CD4-positive, alpha-beta T cell (primary cell): ENCODE measurements at places on chromosomes 3 and 15. TPM values are rescaled to one million over a fixed set of nuclear protein-coding genes. Genes with fewer than 3 reads are reported as not detected.

- no peaks in the 10 kb centered on the region for H3K4me1 ChIP-seq
- peaks cover 15% of the 10 kb centered on the region for H3K36me3 ChIP-seq
- H3K4me3 ChIP-seq = no peak overlapping the region
- no peaks in the 10 kb centered on the region for H3K27me3 ChIP-seq
- H3K27ac ChIP-seq = no peak overlapping the region
These were observed 11.7 kb downstream of the SLC25A36 start for GRCh38 chr3:140953028-140953960.

DNA sequence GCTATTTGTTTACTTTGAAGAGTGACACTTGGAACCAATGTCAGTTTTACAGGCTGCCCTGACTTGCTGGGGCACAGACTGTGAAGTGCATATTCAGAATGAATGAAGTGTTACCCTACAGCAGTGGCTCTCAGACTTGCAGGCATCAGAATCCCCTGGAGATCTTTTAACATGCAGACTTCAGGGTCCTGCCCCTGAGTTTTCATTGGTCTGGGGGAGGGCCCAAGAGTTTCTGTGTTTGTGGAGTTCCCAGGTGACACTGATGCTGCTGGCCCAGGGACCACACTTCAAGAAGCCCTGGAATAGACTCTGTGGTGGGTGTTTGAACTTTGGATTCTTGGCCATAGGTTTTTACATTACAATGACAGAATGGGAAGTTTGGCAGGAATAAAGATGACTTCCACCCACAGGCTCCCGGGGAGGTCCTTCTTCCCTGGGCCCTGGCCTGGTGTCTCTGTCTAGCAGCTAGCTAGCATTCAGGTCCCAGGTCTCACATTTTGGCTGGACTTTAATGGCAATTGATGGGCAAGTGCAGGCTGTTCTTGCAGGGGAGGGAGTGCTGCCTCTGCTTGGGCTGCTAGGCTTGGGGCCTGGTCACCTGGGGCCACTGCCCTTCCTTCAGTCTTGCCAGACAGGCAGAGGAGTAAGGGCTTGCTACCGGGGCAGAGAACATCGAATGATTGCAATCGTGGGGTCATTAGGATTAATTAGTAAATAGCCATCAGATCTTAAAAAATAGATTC is 149.0 kb downstream of the APBA2 start:
- H3K36me3 ChIP-seq = no peaks in the 10 kb centered on the region
- no peak overlapping the region for H3K27ac ChIP-seq
- H3K4me3 ChIP-seq = no peak overlapping the region

DNA sequence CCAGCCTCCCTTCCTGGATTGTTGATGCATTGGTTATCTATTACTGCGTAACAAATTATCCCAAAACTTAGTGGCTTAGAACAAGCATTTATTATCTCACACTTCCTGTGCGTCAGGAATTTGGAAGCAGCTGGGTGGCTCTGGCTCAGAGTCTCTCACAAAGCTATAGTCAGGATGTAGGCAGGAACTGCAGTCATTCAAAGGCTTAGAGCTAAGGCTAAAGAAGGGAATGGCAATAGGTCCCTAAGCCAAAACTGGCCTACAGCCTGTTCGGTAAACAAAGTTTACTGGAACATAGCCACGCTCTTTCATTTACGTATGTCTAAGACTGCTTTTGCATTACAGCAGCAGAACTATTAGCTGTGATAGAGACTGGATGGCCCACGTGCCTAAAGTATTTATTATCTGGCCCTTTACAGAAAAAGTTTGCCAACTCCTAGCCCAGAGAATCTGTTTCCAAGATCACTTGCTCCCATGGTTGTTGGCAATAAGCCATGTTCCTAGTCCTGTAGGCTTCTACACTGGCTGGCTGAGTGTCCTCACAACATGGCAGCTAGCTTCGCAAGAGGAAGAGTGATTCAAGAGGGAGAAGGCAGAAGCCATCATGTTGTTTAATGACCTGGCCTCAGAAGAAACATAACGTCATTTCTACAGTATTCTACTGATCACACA is 132.4 kb downstream of the SNRK start:
- no peaks in the 10 kb centered on the region for H3K36me3 ChIP-seq
- H3K27ac ChIP-seq = no peak overlapping the region

DNA sequence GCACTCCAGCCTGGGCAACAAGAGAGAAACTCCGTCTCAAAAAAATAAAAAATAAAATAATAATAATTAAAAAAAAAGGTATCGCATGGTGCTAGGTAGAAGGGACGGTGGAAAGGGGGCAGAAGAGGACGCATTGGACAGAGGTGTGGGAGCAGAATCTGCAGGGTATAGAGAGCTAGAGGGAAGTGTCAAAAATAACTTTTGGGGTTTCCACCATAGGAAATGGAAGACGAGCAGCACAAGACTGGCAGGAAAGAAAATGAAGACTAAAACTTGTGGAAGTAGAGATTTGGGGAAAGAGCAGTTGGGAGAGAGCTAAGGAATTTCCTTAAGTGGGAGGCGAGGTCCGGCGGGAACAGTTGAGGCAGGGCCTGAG is 585 bp upstream of the MKRN2 start:
- H3K36me3 ChIP-seq = no peaks in the 10 kb centered on the region
- H3K4me3 ChIP-seq = peak overlapping the region; percentile 85
- H3K27me3 ChIP-seq = peaks cover 27% of the 10 kb centered on the region
- no peak for DNase-seq
- peak overlapping the region; percentile 46 for H3K27ac ChIP-seq

DNA sequence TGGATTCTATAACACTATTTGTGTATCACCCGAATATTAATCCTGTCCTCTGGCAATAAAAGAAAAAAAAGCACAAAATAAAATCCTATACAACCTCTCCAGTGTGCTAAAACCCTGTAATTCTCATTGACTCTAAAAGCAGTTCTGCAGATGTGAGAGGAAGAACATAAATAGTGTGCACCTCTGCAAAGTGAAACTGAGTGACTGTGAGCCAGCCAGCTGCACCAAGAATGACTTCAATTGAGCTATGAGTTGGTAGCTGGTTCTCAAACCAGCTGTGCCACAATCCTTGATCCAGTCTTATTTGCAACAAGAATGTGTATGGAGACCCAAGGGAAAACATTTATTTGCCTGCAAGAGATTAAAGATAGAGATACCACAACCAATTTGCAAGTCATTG is 31.2 kb upstream of the COL8A1 start:
- no peak overlapping the region for H3K27ac ChIP-seq
- no peak for DNase-seq
- H3K4me1 ChIP-seq = no peaks in the 10 kb centered on the region
- H3K36me3 ChIP-seq = no peaks in the 10 kb centered on the region
- no peaks in the 10 kb centered on the region for H3K27me3 ChIP-seq

DNA sequence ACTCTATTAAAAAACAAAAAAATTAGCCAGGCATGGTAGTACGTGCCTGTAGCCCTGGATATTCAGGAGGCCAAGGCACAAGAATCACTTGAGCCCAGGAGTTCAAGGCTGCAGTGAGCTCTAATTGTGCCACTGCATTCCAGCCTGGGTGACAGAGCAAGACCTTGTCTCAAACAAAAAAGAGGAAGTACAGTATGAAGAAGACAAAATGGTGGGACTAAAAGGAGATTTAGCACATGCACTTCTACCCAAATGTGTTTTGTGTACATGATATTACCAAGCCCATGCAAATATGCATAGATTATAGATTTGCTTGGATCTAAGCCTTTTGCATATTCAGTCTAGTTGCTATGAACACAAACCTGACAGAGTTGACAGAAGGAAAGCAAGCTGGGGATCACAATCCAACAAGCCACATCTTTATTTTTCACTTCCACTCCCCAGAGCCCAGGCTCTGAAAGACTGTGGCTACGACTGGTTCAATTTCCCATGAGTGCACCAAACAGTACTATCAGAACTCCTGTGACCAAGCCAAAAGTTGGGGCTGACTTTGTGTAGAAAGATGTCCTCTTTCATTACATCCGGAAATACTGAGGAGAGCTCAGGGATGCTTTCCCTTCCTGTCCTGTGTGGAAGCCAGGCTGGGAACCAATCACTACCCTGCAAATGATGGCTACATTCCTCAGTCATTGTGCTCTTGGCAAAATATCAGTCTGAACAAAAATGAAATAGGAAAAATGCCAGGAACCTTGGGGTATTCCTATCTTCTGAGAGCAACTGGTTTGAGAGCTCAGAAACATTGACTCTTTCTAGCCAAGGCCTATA is 49.4 kb downstream of the TGM4 start:
- no peak for DNase-seq
- no peaks in the 10 kb centered on the region for H3K4me1 ChIP-seq
- no peak overlapping the region for H3K27ac ChIP-seq

DNA sequence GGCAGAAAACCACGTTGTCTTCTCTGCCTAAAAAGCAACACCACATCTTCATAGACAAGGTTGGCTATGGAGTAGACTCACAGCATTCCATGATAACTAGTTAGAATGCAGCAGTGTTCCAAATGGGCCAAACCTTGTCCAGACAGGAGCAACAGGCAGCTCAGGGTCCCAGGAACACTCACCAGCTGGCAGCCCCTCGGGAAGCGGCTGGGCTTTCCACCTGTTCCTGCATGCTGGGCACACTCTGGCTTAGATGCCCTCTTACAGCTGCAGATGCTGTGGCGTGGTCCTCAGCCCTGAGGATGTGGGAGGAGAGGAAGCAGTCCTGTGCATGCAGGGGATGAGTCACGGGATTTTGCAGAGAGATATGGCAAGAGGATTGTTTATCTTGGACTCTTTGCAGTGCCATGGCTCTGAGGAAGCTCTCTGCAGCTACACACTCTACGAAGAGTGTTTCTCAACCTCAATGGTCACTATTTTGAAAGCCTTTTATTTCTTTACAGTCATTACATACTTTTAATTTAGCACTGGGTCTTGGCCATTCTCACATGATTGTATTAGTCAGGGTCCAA is 11.3 kb downstream of the NRROS start:
- H3K36me3 ChIP-seq = peaks cover 43% of the 10 kb centered on the region
- no peak for DNase-seq
- H3K4me1 ChIP-seq = peaks cover 47% of the 10 kb centered on the region
- no peaks in the 10 kb centered on the region for H3K27me3 ChIP-seq

CILP gene
- 0.33 TPM for total RNA-seq

GPR149 gene
- not detected for total RNA-seq

DNA sequence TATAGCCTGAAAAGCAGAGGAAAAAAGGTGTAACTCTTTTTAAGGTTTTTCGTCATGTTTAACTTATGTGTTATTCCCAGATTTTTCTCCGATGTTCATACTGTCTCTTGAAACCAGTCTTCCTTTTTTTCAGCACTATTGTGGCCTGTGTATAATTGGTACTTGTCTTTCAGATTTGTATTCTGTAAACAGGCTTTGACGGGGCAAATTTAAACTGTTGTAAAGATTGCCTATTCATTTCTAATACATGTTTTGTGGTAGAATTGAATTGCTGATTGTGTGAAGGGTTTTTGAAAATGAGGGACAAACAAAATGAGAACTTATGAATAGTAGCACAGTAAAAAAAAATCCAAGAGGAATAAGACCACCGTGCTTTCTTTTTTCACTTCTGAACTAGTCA is 33.6 kb downstream of the AKAP13 start:
- H3K27ac ChIP-seq = peak overlapping the region; percentile 19
- DNase-seq = no peak
- no peaks in the 10 kb centered on the region for H3K36me3 ChIP-seq
- peaks cover 13% of the 10 kb centered on the region for H3K4me1 ChIP-seq
- no peak overlapping the region for H3K4me3 ChIP-seq
- no peaks in the 10 kb centered on the region for H3K27me3 ChIP-seq

- peaks cover 49% of the 10 kb centered on the region for H3K4me1 ChIP-seq
- no peaks in the 10 kb centered on the region for H3K27me3 ChIP-seq
- H3K4me3 ChIP-seq = peak overlapping the region; percentile 95
- no peak overlapping the region for H3K27ac ChIP-seq
These were observed 3.5 kb downstream of the TBL1XR1 start for GRCh38 chr3:177193688-177194268.

SLC28A2 gene
- total RNA-seq = not detected

NUDT16 gene
- 5.7 TPM for total RNA-seq

DNA sequence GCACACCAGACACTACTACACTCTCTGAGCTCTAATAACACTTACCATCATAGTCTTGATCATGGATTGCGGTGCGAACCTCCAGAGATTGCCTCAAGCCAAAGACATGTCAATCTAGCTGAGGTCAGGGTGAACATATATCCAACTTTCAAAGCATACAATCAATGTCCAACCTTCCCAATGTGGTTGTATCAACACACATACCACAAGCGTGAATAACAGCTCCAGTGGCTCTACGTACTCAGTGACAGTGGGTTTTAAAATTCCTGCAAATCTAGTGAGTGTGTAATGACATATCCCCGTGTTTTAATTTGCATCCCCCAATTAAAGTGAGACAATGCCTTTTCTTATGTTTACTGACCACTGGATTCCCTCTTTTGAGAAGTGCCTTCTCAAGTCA is 29.6 kb downstream of the SFMBT1 start:
- DNase-seq = no peak
- no peaks in the 10 kb centered on the region for H3K27me3 ChIP-seq
- H3K36me3 ChIP-seq = peaks cover 3% of the 10 kb centered on the region
- no peak overlapping the region for H3K4me3 ChIP-seq

- H3K4me1 ChIP-seq = no peaks in the 10 kb centered on the region
- no peak overlapping the region for H3K27ac ChIP-seq
- no peaks in the 10 kb centered on the region for H3K36me3 ChIP-seq
- H3K27me3 ChIP-seq = no peaks in the 10 kb centered on the region
These were observed 59.4 kb downstream of the TMEM44 start for GRCh38 chr3:194573680-194574437.

ACSBG1 gene
- total RNA-seq = 0.22 TPM

DNA sequence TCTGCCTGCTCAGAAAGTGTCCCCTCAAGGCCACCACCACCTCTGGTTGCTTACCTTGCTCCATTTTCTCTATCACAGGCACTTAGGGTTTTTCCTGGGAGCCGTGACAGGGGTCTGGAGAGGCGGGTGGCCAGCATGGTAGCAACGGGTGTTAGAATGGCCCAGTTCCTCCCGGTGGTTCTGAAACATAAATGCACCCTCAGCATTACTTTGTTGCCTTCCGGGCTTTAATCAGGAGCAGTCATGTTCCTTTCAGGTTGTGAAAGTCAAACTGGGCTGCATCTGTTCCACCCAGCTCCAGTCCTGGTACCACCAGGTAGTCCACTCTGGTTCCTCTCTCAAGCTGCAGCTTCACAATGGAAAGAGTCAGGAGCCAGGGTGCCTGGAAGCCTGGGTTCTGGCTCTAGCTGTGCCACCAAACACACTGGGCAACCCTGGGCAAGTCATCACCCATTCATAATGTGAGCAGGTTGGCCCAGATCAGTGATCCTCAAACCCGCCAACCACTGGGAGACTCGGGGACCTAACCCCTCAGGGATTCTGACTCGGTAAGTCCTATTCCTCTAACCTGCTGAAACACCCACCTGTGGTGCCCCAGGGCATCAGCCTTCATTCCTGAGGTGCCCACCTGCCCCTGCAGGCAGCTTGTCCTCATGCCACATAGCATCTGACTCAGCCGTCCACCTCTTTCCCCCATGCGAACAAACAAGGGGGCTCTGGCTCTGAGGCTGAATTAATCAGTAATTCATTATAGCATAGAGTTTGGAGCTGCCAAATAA is 9.3 kb downstream of the BDH1 start:
- no peak for DNase-seq
- H3K4me1 ChIP-seq = no peaks in the 10 kb centered on the region
- H3K27ac ChIP-seq = no peak overlapping the region

CCDC71 gene
- 16.0 TPM for total RNA-seq

PLSCR2 gene
- total RNA-seq = not detected

- no peaks in the 10 kb centered on the region for H3K36me3 ChIP-seq
- H3K4me3 ChIP-seq = no peak overlapping the region
- H3K4me1 ChIP-seq = no peaks in the 10 kb centered on the region
- H3K27me3 ChIP-seq = no peaks in the 10 kb centered on the region
These were observed 338.5 kb upstream of the ONECUT1 start for GRCh38 chr15:53128652-53129051.

GRCh38 chr3:133474251-133474801 is 74.5 kb downstream of the BFSP2 start:
- no peaks in the 10 kb centered on the region for H3K27me3 ChIP-seq
- H3K27ac ChIP-seq = no peak overlapping the region
- no peaks in the 10 kb centered on the region for H3K36me3 ChIP-seq
- peaks cover 16% of the 10 kb centered on the region for H3K4me1 ChIP-seq
- no peak overlapping the region for H3K4me3 ChIP-seq
